GOT3 (cell line): ENCODE measurements at places on chromosomes 2 and 18.

GRCh38 chr2:54708584-54709335, 14.7 kb upstream of the EML6 start:
- no peak for DNase-seq

GRCh38 chr2:209663139-209663538, 108.5 kb upstream of the UNC80 start:
- DNase-seq: no peak

DNA sequence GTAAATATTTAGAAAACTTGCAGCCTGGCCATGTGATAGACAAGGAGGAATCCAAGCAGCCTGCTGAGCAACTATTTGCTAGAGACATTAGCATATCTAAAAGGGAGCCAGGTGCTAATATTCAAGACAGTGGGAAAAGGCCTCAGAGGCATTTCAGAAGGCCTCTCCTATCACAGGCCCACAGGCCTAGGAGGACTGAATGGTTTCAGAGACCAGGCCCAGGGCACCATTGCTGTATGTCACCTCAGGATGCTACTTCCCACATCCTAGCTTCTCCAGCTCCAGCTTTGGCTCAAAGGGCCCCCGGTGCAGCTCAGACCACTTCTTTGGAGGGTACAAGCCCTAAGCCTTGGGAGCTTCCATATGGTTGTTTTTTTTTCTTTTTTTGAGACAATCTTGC, 3.8 kb downstream of the NAT8 start:
- no peak for DNase-seq

DNA sequence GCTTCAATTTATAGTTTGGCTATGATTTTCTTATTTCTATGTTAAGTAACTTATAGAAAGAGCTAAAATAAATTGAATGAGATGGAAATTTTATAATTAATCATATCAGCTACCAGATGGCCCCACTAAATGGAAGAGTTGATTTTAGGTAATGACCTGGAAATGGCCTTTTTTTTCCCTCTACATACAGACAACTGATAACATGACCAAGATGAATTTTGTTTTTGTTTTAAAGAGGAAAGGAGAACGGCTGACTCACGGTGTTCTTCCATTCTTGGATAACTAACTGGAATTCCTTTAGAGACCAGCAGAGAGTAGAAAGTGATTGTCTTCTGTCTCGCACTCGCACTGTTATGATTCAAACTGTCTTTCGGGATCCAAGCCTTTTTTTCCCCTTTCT, 91.0 kb downstream of the TMEM185B start:
- DNase-seq: no peak

- no peak for DNase-seq
Measured at GRCh38 chr18:48124857-48125626, 194.6 kb upstream of the SMAD2 start.

DNA sequence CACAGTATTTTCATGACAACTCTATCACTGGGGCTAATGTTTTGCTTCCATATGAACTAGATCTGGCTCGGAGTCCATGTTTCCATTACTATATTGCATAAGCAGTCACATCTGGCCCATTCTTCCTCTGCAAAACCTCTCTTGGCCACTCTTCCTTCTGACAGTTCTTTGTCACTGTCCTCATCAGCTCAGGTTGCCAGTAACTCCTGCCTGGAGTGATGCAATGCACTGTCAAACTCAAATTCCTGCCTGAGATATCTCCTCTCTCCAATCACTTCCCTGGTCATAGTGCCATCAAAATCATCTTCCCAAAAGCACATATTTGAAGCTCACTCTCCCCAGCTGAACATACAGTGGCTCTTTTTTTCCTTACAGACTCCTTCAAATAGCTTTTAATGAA, 66.1 kb downstream of the COLEC12 start:
- DNase-seq: no peak
